CD4-positive, alpha-beta T cell treated with Interleukin-1 beta for 1 hour (primary cell): ENCODE measurements at places on chromosomes 11 and 22.
A peak's percentile ranks its signal among the peaks of the same experiment; 100 is the strongest.

DNA sequence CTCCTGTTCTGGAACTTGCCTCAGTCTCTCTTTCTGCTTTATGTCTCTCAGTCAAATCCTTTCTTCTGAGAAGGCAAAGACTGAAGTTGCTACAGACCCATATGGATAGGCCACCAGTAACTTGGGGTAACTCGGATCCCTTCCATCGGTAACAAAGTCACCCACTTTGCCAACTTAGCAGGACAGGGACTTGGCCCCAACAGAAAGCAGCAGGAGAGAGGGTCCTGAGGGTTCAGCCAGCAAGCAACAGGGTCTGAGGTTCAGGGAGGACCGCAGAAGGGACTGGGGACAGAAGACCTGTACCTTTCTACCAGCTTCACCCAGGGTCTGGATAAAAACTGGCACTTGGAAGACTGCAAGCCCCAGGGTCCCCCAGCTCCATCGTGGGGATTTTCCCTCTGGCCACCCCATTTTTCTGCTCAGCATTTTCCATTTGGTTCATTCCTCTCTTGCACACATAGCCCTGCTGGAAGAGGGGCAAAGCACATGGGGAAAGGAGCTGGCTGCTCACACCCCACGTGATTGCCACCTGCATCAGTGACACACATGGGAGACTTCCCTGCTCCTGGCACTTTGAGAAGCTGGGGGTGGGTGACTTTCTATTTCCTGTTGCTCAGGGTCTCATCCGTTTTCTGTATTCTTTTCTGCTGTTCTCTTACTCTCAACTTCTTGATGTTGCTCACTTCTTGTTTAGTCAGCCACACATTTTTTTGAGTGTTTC, 34.6 kb upstream of the GNAZ start:
- DNase-seq, result no peak

DNA sequence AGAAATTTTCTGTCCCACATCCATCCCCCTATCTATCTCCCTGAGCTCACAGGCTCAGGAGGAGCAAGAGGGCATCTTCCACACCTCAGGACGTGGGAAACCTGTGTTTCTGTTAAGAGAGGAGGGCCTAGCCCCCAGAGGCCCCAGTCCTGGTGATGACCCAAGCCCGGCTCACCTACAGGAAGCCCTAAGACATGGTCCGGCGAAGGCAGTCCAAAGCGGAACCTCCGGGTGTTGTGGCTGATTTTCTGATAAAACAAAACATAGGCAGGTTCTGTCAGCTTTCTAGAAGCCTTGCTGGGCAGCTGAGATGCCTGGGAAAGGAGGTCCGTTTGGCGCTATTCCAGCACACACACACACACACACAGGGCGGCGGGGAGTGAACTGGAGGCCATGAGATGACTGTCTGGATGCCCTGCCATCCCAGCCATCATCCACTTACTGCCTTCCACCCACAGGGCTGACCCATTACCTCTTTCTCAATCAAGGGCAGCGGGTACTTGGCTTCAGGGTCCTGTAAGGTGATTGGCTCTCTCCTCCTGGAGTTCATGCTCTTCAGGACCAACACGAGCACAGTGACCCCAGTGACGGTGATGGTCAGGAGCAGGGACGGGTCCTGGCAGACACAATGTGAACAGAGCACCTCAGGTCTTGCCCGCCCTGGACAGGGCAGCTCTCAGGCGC, 882 bp downstream of the CYB5R2 start:
- DNase-seq, result no peak

GRCh38 chr11:2940147-2940920, 11.1 kb upstream of the PHLDA2 start:
- peak; percentile 49 for DNase-seq

- no peak for DNase-seq
Observed at GRCh38 chr22:48890693-48891554, 936.7 kb downstream of the BRD1 start.

DNA sequence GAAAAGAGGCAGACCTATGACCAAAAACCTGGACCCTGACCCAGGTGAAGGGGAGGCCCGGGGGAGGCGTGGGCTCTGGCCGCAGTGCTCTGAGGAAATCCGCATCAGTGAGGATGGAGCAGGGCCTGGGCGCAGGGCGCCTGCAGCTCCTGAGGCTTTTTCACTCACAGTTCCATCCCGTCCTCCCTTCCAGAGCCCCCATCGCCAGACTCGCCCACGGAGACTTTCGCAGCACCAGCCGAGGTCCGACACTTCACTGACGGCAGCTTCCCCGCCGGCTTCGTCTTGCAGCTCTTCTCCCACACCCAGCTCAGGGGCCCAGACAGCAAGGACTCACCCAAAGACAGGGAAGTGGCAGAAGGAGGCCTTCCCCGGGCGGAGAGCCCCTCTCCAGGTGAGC, 5.4 kb downstream of the SPINDOC start:
- no peak for DNase-seq

GRCh38 chr11:2366276-2366675, 10.8 kb upstream of the CD81 start:
- DNase-seq, result no peak

- no peak for DNase-seq
Observed at GRCh38 chr11:30585125-30585891, 845 bp downstream of the MPPED2 start.

- DNase-seq, result no peak
Observed at GRCh38 chr11:29495676-29496075, 521.2 kb downstream of the KCNA4 start.

- DNase-seq, result no peak
Observed at GRCh38 chr11:107041088-107041444, 22.8 kb upstream of the GUCY1A2 start.

DNA sequence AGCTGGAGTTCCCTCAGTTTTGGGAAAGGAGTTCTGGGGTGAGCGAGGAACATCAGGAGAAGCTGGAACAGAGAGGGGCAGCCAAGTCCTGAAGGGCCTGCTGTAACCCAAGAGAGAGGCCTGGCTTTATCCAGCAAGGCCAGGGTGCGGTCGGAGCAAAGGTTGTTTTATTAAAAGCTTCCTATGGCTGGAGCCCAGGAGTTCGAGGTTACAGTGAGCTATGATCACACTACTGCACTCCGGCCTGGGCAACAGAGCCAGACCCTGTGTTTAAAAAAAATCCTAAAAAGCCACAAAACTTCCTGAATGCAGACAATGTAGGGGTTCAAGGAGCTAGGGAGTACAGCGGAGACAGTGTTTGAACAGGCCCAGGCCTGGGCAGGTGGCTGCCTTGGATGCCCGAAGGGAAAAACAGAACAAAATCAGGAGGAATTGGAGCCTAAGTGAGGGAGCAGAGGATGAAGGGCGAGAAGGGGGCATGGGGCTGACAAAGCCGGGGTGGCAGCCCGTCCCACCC, 22.2 kb upstream of the MALAT1 start:
- no peak for DNase-seq

GRCh38 chr11:123575441-123575840, 79.0 kb downstream of the SCN3B start:
- no peak for DNase-seq

DNA sequence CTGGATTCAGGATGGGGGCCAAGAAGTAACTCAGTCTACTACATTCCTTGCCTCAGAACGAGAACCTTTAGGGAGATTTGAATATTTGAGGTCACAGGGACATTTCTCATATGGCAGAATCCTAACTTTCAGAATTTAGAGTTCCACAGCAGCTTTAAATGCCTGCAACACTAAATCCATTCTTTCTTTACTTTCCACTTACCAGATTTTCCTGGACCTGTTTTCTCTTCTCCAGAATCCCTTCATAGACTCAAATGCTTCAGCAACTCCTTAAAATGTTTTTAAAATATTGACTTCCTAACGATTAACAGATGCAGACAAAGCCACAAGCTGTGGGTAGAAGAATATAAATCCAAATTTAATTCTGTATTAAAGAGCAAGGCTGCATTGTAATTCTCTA, 63.1 kb downstream of the PRSS23 start:
- no peak for DNase-seq

DNA sequence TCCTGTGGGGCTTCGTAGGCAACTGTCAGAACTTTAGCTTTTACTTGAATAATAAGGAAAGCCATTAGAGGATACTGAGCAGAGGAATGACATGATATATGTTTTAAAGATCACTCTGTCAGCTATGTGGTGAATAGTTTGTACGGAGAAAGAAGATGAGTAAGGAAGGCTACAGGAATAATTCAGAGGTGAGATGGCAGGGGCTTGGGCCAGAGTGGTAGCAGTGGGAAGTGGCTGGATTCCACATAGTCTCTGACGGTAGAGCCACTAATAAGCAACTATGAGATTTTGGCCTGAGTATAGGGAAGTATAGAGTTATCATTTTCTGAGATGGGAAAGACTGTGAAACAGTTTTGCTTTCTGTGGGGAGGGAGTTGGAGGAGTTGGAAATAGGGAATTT, 93.9 kb upstream of the MTMR2 start:
- DNase-seq, result no peak

- no peak for DNase-seq
Observed at GRCh38 chr11:111963931-111964340, 26.8 kb downstream of the DIXDC1 start.

DNA sequence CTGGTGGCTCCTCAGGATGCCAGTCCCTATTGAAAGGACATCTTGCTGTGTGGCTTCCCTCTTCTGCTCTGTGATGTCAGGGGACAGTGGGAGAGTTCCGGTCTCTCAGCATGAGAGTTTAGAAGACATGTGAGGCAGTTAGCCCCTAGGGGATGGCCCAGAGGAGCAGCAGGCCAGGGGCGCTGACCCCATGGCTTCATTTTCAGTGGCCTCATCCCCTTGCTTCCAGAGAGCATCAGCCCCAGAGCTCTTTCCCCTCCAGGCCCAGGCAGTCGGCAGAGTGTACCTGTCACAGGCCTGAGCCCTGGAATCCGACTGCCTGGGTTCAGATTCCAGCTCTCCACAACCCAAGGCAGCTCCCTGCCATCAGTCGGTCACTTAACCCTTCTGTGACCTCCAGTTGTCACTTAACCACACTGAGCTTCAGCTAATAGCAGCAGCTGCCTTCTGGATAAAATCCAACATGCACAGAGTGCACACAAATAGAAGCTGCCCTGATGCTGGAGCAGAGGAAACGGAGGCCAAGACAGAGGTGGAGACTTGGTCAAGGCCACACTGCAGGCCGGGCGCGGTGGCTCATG, 14.1 kb upstream of the LRRC10B start:
- DNase-seq, result no peak

GRCh38 chr11:113722221-113722620, 16.1 kb upstream of the TMPRSS5 start:
- DNase-seq, result no peak

DNA sequence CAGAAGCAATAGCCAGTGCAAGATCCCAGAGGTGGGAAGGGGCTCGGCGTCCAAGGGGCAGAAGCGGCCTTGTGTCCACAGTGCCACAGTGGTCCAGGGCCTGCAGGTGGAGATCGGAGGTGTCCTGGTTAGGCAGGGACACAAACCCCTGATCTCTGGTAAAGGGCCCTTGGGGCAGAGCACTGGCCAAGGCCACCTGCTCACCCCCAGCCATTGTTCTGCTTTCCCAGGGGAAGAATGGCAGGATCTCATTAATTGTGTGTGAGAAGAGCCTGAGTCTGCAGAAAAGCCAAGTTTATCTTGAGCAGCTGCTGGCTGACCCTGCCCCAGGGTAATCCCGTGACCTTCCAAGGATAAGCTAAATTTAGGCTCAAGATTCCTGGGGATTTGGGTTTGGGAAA, 3.1 kb upstream of the CLDN5 start:
- no peak for DNase-seq

- DNase-seq, result no peak
Observed at GRCh38 chr11:2576549-2576948, 123.2 kb downstream of the KCNQ1OT1 start.

- no peak for DNase-seq
Observed at GRCh38 chr22:43274595-43275240, 68.5 kb downstream of the SCUBE1 start.

GRCh38 chr11:121928597-121929580, 187.1 kb downstream of the BLID start:
- DNase-seq, result no peak

DNA sequence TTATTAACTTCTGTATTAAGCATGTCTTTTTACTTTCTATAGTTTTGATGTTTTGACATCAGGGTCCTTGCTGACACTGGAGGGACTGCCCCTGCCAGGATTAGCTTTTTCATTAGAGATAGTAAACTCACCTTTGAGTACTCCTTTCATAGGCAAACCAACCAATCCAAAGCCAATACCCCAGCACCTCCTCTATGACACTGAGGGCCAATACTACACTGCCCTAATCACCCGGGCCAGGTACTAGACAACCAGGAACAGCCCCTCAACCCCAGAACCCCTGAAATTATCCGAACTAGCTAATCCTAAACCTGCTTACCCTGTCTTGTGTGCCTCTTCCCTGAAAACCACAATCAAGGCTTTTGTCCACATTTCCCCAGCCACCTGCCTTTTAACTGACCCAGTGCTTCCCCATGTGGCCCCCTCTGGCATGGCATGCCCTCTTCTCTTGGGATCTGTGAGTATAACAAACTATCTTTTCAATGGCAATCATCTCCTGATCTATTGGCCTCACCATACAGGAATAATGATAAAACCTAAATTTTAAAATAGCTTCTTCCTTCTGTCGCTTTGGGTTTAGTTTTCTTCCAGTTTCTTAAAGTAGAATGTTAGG, 31.2 kb downstream of the RAB6A start:
- DNase-seq, result no peak

DNA sequence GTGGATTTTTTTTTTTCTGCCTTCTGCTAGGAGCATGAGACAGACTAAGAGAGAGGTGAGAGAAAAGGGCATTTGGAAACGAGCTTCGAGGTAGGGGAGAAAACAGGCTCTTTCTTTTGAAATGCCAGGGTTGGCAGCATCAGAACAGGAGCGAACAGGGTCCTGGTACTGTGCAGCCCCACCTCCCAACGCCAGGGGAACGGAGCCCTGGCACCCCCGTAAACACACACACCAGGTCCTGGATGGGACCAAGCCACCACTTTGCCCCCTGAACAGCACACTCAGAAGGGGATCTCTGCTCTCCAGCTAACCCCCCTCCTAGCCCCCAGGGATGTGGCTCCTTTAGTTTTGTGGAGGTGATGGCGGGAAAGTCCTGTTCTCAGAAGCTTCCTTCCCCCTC, 127.1 kb downstream of the CTTN start:
- no peak for DNase-seq

DNA sequence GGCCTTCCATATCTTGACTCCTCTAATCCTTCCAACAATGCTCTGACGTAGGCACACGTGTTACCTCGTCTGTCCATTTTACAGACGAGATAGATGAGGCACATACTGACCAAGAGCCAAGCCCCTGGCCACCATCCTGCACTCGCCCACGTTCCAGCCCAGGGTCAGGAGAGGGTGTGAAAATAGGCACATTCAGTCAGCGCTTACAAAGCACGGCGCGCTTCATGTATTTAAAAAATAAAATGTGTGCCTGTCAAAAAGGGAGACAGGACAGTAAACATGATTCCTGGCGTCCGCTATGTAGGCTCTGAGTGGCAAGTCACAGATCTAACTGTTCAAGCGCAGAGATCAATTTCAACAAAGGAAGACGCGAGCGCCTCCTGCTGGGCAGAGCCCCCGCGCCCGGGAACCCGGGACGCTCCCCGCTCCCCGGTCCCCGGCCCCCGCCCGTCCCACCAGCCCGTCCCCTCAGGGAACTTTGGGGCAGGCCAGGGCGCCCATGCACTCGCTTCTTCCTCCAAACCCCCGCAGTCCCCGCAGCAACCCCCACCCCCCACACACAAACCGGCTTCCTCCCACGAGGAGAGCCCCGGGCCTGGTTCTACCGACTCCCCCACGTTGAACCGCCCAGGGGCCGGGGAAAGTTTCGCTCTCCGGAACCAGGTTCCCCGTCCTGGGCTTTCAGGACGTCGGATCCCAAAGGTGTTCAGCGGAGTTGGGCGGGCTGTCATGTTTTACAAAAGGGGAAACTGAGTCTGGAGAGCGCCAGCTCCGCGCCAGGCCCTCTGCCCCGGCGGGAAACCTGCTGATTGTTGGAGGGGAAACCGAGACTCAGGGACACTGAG, 10.4 kb upstream of the C1QTNF6 start:
- DNase-seq, result peak; percentile 88
